ENCODE measurements at places on chromosomes 1 and 21.
A peak's percentile ranks its signal among the peaks of the same experiment; 100 is the strongest.

- no peak for DNase-seq
These were observed 1.2 kb downstream of the ARHGEF11 start for GRCh38 chr1:157044326-157044725.

- no peak for DNase-seq
These were observed 77.7 kb downstream of the ADCY10 start for GRCh38 chr1:167836197-167836596.

GRCh38 chr1:204377800-204378668, 18.3 kb upstream of the PLEKHA6 start:
- DNase-seq = no peak

- DNase-seq = no peak
These were observed 153.8 kb upstream of the HMGB4 start for GRCh38 chr1:33709783-33710718.

DNA sequence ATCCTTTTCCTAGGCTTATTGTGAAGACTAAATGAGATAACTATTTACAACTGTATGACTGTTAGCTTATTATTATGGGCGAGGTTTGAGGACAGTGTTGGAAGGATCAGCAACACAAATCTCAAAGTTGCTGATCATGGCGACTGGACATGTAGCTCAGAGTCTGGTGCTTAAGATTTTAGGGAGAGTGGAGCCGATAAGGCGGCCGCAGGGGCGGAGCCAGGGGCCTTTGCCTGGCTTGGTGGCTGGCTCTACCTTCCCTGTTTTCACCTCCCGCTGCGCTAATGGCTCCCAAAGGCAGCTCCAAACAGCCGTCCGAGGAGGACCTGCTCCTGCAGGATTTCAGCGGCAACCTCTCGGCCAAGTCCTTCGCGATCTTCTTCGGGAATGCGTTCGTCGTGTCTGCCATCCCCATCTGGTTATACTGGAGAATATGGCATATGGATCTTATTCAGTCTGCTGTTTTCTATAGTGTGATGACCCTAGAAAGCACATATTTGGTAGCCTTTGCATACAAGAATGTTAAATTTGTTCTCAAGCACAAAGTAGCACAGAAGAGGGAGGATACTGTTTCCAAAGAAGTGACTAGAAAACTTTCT, 45.5 kb downstream of the GIPC2 start:
- DNase-seq = no peak

DNA sequence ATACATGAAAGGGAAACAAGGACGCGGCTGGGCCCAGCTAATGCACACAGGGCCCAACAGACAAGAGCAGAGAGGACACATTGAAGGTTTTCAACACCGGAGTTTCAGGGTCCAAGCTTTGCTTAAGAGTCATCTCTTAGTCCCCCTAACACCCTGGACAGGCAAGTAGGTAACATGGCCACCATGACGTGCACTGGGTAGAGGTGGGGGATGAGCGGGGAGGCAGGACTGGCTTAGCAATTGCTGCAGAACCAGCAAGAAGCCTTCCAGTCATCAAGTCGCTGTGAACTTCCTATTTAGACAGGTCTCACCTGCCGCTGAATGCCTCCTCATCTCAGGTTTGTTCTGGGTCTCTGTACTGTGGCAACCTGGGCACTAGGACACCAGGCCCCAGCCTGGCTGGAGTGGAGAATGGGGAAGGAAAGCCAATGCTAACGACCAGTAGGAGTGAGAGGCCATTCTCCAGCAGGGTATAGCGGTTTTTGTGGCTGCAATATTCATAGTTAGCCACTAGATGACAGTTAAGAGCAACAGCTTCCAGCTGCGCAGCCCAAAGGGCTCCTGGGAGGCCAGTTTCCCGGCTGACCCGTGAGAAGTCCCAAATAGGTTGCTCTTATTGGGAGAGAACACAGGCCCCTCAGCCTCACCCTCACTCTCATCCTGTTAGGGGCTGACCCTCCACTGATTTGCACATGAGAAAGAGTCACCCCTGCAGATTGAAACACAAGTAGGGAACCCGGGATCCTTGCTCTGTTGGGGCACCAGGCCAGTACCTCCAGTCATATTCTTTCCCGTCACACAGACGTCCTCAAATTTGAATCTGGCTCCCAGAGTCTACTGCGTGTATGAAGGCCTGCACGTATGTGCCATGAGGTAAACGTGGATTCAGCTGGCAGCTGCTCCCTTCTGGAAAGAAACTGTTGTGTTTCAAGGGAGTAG, 6.0 kb upstream of the PIGC start:
- peak; percentile 78 for DNase-seq

DNA sequence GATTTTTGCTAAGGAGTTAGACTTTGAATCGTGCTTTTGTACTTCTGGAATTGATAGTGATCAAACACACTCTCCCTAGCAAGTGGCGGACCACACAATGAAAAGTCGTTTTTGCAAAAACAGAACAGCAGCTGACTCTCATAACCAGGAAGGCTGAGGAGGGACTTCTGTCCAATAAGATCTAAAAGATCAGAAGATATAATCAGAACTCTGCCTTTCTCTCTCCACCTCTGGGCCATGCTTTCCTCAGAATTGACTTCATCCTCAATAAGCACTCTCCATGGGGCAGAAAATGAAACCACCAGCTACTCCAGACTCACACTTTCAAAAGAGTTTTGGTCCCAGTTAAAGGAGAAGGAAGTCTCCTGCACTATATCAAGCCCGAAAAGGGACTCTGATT, 55.3 kb upstream of the SAMD13 start:
- DNase-seq = no peak

DNA sequence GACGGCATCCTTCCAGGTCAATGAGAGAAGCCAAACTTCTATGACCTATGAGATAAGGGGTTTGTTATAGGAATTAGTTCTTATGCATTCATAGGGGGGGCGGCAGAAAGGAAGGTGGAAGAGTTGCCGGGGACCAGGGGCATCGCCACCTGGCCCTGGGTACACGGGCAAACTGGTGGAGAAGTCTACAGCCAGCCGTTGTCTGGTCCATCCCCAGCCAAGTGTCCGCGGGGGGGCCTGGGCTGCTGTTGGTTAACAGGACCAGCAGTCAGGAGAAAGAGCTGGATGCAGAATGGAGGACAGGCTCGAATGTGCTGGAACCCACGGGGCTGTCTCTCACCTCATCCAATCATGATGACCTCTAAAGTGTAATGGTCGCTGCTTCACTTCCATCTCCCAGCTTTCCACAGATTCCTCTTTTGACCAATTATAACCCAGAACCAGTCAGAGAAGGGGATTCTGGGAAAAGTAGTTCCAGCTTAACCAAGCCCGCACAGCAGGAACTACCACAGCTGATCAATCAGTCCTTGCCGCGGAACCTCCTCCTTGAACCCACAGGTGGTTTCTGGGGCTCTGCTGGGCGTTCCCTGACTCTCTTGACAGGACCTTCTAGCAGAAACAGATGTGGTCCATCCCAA, 17.8 kb downstream of the TMEM51 start:
- no peak for DNase-seq

GRCh38 chr21:28758042-28758882, 234.4 kb downstream of the LTN1 start:
- DNase-seq = no peak

DNA sequence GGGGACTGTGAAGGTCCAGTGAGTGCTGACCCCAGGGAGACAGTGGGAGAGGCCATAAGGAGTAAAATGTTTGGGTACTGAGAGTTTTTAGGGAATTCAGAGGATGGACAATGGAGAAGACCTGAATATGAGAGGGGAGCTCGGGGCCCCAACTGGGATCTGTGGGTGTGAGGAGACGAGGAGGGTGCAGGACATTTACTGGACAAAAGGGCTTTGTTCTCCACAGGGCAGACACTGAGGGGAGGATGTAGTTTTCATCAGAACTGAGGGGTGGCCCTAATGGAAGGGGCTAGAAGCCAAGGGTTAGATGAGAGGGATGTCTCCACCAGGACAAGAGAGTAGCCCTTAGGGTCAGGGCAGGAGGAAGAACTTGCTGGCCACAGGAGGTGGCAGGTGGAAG, 30.0 kb downstream of the TMCC2 start:
- DNase-seq = no peak

DNA sequence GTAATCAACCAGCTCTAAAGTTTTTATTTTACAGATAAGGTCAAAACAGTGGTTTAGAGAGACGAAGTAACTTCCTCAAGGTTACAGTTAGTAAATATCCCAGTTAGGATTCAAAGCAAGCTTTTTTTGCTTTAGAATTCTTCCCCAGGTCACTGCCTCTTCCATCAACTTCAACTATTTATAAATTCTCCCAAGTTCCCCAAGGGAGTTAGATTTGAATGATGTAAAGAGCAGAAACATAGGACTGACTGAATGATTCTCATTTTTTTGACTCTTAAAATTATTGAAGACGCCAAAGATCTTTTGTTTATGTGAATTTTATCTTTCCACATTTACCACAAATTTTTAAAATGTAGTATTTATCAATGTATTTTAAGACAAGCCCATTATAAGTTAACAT, 4.1 kb downstream of the POGZ start:
- no peak for DNase-seq

- DNase-seq = no peak
These were observed 82.3 kb downstream of the ACTL8 start for GRCh38 chr1:17837233-17838030.

GRCh38 chr1:160779626-160780397, 16.2 kb upstream of the LY9 start:
- no peak for DNase-seq

DNA sequence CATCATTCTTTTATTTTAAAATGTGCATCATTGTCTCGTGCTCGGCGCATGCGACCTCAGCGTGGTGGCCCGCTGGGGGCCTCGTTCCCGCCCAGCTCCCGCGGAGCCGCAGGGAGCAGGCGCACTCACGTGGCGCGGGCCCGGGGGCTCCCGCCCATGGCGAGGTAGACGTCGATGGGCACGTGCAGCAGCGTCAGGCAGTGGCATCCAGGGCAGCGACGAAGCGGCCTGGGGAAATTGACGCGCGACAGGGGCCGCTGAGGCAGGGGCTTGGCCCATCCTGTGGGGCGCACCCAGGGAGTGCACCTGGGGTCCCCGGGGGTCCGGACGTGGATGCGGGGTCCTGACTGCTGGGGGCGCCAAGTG, 994 bp downstream of the FAM229A start:
- no peak for DNase-seq

GRCh38 chr1:225146478-225146877, 217.0 kb downstream of the DNAH14 start:
- DNase-seq = no peak

DNA sequence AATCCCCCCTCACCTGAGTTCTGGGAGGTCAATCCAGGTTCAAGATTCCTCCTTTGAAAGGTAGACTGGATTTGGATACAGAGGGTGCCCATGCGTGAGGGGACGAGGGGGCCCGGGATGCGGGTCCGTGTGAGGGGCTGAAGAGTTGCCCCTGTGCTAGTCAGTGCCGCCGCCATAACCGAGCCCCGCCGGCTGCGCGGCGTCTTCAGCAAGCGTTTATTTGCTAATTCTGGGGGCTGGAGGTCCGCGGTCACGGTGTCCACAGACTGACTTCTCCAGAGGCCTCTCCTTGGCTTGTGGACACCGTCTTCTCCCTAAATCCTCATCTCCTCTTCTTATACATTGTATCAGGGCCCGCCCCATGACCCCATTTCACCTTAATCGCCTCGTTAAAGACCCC, 20.9 kb upstream of the SAMD11 start:
- DNase-seq = no peak

DNA sequence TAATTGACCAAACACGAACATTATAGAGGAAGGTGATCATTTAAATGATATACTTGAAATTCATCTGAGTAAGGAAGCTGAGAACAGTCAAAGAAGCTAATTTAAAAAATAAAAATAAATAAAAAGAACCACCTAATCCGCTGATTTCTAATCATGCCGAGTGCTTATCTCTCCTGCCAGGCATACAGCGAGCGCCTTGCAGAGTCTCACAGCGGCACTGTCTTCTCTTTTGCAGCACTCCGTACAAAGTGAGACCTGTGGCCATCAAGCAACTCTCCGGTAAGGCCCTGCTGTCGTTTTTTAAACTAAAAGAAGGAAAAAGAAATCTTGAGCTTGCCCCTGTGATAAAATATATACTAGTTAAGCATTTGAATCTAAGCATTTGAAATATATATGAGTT, 45.3 kb downstream of the PDE9A start:
- no peak for DNase-seq

GRCh38 chr1:22606161-22606560, 30.3 kb upstream of the C1QA start:
- no peak for DNase-seq

GRCh38 chr1:19456968-19457441, 28.3 kb downstream of the CAPZB start:
- no peak for DNase-seq

DNA sequence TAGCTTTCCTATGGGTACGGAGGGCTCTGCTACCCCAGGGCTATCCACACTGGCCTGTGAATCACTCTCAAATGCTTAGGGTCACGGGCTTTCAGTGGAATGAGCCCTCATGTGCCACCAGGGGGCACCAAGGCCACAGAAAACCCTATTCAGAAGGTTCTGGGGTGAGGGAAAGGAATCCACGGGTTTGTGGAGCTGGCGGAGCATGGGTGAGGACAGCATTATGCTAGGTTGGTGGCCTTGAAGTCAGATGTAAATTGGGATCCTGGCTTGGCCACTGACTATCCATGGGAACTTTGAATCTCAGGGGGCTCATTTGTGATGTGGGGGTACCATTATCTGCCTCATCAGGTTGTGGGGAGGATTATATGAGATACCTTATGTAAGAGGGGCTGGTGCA, 5.1 kb upstream of the LAMTOR5 start:
- DNase-seq = no peak

DNA sequence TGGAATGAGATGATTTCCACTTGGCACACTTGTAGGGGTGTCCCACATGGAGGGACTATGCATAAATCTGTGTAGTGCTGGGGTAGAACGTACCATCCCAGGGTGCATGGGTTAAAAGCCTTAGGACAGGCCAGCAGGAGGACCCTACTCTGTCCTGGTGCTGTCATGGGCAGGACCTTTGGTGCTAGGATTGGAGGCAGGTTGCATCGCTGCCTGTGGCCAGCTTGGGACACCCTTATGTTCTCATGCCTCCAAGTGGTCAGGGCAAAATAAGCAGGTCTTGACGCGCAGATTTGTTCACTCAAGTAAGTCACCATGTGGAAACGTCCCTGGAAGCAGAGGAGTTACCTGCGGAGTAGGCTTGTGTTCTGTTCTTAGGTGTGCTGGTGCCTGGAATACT, 49.5 kb upstream of the RAB3GAP2 start:
- DNase-seq = no peak

GRCh38 chr1:59180735-59181134, 116.2 kb upstream of the FGGY start:
- DNase-seq = no peak

- peak; percentile 38 for DNase-seq
These were observed 25.5 kb upstream of the IFNAR1 start for GRCh38 chr21:33299181-33299752.

GRCh38 chr1:233294913-233295236, 650 bp downstream of the PCNX2 start:
- peak; percentile 7 for DNase-seq

- no peak for DNase-seq
These were observed 54.5 kb upstream of the FAM78B start for GRCh38 chr1:166221316-166221715.

DNA sequence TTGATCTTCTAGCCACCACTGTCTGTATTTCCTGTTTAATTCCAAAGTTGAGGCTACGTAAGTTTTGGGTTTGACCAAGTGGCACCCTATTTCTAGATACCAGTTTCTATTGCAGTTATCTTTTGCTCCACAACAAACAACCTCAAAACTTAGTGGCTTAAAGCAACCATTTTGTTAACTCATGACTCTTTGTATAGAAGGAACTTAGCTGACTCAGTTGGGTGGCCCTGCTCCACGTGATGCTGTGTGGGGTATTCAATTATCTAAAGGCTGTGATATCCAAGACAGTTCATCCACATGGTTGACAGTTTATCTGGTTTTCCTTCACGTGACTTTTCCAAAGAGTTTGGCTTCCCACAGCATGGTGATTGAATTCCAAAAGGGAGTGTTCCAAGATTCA, 34.8 kb downstream of the PDC start:
- no peak for DNase-seq

Measured in KG1 (cell line).